ENCODE measurements at places on chromosomes 16 and 17.

GRCh38 chr16:5502467-5502869 is 404.9 kb upstream of the EEF2KMT start:
- no peak for DNase-seq

GRCh38 chr16:35798885-35799426 is 2339.5 kb downstream of the TP53TG3F start:
- no peak for DNase-seq

GRCh38 chr16:88792078-88792550 is 7.1 kb upstream of the PIEZO1 start:
- DNase-seq, result no peak

DNA sequence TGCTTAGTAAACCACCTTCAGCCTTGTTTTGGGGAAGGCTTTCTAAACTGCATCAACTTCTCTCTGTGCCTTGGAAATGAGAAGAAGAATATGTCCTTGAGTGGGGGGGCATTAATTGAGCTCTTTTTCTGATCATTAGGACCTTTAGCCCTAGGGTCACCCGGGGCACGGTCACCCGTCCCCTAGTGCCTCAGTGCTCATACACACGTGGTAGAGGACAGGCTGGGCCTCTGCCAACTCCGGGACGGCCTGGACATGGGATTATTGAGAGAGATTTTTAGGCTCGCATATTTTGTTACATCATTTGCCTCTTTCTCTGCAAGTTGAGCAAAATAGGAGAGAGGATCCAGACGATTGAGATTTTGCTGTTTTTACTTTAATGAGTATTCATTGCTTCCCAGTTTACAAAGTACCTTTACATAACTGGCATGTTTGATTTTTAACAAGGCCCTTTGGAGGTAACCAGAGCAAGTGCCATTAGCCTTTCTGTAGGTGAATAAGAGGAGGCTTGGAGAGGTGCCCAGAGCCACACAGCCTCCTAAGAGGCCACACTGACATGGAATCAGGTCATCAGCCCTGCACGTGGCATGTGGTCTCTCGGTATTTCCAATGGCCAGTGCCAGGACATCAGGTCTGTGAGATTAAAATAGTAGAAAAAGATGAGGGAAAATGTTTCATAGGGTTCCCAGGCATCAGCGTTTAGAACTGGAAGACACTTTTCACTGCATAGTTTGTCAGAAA is 11.1 kb downstream of the PMM2 start:
- DNase-seq, result no peak

GRCh38 chr17:73071066-73071999 is 21.2 kb downstream of the SLC39A11 start:
- no peak for DNase-seq

- no peak for DNase-seq
Measured at GRCh38 chr17:40859536-40859935, 7.5 kb downstream of the KRT12 start.

- DNase-seq, result no peak
Measured at GRCh38 chr17:74288785-74289184, 14.8 kb downstream of the DNAI2 start.

GRCh38 chr17:43559161-43559816 is 13.1 kb upstream of the ETV4 start:
- no peak for DNase-seq

DNA sequence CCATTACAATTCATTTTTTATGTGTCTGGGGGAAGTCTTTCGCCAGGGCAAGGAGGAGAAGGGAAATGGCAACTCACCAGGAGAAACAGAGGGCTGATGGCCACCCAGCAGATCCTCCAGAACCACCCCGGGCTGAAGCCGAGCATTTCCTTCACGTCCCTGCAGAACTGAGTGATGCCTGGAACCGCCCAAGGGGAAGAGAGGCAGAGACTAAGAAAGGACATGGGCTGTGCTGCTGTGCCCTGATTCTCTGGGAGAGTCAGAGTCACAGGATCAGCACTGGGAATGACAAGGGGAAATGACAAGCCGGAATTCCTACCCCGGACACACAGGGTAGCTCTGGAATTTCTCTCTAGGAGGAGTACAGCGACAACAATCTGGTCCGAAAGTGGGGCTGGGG is 27.8 kb downstream of the SLC6A4 start:
- no peak for DNase-seq

GRCh38 chr17:73560661-73561060 is 83.6 kb downstream of the SDK2 start:
- no peak for DNase-seq

GRCh38 chr16:78183437-78184237 is 84.2 kb downstream of the WWOX start:
- no peak for DNase-seq

GRCh38 chr17:40645943-40646342 is 1.7 kb downstream of the SMARCE1 start:
- no peak for DNase-seq

DNA sequence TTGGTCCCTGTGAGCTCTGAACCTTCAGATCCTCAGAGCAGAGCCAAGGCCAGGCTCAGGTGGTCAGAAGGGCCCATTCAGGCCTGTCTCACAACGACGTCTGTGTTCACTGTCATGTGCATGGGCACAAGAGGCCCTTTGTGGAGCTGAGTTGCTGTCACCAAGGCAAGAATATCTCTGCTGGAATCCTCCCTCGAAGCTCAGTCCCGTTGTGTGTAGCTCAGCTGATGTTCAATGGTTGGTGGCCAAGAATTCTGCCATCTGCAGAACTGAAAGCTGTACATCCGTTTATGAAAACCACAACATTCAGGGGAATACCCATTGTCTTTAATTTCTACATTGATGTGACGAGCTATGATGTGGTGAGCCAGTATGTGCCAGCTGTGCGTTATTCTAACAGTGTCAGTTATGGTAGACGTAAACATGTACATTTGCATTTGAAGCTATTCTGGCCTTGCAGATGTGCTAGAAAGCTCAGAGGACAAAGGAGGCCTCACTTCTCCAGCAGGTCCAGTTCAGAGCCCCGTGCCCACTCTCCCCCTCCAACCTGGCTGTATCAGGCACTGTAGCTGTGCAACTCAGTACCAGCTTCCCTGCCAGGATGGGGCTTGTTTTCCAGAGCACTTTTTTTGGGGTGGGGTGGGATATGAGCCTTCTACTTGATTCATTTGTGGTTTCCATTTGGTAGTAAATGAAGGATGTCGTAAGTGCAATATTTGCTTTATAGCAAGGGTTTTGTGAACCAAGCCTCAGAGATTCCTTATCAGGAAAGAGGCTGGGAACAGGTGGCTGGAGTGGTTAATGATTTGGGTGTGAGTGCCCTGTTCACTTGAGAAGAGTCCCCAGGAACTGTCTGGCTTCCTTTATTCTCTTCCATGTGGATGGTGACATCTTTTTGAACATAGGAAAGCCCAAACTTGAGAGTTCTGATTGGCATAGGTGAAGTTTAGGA is 56.1 kb downstream of the B9D1 start:
- peak; percentile 26 for DNase-seq

GRCh38 chr17:48131216-48131824 is 23.8 kb downstream of the SNX11 start:
- DNase-seq, result peak; percentile 51

GRCh38 chr16:79347277-79347676 is 253.3 kb downstream of the MAF start:
- DNase-seq, result no peak

- DNase-seq, result no peak
Measured at GRCh38 chr16:8641671-8642070, 20.2 kb downstream of the METTL22 start.

GRCh38 chr16:84741340-84741830 is 41.6 kb downstream of the USP10 start:
- DNase-seq, result no peak

- DNase-seq, result no peak
Measured at GRCh38 chr16:54632322-54633220, 298.1 kb upstream of the IRX5 start.
